Stimulated activated CD4-positive, alpha-beta T cell treated with anti-CD3 and anti-CD28 coated beads, TNF-alpha, amount 100 ng/mL, for 1 hour (primary cell): ENCODE measurements at places on chromosomes 2 and 18.

DNA sequence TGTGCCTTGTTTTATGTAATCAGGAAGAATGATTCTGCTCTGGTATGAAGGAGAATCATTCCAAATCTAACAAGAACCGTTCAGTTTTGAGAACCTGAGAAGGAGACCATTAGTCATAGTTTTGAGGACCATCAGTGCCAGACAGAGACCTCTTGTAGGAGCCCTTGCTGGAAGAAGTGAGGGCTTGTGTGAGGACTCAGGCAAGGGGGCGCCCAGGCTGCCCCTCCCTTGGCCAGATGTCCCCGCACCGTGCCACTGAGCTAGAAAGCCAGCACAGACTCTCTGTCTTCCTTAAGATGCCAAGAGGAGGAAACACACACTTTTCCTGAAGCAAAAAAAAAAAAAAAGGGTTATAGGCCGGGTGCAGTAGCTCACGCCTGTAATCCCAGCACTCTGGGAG, 55.7 kb upstream of the SLC39A10 start:
- no peak for DNase-seq

- DNase-seq: no peak
These were observed 83.0 kb downstream of the RTN4 start for GRCh38 chr2:54967269-54967668.

DNA sequence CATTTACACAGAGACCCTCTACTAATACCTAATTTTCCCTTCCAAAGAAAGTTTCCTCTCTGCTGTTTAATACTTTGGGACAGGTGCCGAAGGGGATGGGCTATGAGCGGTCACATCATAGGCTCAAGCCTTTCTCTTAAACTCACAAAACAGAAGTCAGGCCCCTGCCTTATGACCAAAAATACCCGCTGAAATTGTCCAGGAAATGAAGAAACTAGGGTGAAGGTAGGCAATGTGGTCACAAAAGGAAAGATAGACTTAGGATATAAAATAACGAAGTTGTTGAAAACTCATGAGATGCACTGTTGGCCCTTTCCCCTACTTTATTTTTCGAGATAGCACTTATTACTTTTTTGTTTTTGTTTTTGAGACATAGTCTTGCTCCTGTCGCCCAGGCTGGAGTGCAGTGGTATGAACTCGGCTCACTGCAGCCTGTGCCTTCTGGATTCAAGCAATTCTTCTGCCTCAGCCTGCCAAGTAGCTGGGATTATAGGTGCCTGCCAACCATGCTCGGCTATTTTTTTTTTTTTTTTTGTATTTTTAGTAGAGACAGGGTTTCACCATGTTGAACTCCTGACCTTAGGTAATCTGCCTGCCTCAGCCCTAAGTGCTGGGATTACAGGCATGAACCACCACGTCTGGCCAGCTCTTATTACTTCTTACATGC, 16.3 kb downstream of the SLC8A1 start:
- DNase-seq: no peak

GRCh38 chr18:7950380-7951136, 383.4 kb downstream of the PTPRM start:
- no peak for DNase-seq

DNA sequence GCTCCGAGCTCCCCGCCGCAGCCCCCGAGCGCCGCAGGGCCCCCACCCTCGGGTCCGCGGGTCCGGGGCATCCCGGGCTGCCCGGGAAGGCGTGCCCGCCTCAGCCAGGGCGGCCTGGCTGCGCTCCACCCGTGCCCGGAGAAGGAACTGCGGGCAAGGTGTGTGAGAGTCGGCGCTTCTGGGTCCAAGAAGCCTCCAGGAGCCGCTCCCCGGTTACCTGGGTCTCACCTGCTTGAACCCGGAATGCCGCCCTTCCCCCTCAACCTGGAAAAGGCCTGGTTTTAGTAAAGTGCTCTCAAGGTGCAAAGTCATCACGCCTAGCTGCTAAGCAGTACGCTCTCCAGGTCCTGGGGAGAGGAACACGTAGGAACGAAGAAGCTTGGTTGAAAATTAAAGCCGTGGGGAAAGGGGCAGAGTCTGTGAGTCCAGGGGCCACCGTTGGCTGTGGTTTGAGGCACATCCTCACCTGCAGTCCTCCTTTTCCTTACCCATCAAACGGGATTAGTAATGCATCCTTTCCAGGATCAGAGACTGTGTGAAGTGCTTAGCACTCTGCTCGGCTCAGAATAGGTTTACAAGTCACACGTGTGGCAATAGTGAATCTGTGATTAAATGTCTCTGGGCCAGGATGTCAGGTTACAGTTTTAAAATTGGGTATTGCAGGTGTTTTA, 1.2 kb downstream of the ASAP2 start:
- DNase-seq: no peak

- no peak for DNase-seq
These were observed 3.3 kb upstream of the HJURP start for GRCh38 chr2:233857511-233858141.

- DNase-seq: no peak
These were observed 31.2 kb upstream of the GPR17 start for GRCh38 chr2:127614731-127615130.

DNA sequence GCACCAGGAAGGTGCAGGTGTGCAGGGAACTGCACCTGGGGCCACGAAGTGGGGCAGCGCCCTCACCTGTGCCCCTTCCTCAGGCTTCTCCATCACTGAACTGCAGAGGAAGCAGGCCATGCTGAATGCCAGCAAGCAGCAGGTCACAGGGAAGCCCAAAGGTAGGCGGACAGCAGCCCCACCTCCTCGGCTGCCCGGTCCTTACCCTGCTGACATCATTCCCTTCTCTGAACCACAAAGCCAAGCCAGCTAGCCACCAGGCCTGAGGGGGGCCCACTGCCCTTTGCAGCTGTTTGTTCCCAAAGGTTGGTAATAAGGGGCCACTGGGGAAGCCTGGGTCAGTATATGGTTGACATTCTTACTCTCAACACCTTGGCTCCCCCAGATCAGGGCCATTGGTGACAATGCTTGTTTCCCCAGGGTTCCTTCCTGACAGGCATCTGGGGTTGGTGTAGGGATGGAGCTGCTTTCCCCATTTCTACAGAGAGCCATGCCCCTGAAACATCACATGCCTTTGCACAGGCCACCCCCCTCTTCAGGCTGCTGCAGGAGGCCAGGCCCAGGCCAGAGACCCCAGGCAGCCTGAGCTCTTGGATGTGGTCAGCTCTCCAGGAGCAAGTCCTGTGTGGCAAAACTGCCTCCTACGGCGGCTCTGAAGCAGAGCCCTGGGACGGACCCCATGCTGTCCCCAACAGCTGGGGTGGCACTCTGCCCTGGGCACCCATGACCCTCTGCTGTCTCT, 47.8 kb downstream of the FAM168B start:
- DNase-seq: no peak

DNA sequence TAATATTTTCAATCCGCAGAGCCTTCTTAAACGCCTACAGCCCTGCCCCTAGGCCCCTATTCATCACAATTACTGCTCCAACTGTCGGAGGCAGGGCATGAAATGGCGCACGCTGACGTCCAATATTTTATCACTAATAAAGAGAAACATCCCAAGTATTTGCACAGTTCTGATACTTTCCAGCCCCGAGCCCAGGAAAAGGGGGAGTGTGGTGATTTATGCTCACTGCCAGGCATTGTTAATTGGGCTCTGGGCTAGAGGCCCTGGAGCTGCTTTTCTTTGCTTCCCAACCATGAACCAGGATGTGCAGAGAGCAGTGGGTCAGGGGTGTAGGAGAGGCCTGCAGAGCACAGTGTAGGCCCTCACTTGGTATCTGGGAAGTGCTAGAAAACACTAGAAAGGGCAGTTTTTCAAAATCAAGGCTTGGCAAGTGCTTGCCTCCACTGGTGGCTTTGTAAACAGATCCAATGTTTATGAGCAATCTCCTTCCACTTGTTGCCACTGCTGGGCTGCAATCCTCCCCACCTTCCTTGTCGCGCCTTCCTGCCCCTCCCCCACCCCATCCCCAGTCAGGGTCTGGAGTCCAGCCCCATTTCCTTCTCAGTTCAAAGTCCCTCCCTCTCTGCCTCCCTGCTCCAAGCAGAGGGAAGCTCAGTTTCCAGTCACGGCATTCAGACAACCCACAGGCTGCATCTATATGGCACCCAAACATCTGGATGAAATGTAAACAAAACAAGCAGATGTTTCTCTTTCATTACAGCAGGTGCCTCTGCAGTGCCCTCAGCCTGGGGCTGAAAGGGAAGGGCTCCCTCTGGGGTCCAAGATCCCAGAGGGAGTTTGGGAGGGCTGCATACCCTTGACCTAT, 83.9 kb upstream of the PKDCC start:
- no peak for DNase-seq

DNA sequence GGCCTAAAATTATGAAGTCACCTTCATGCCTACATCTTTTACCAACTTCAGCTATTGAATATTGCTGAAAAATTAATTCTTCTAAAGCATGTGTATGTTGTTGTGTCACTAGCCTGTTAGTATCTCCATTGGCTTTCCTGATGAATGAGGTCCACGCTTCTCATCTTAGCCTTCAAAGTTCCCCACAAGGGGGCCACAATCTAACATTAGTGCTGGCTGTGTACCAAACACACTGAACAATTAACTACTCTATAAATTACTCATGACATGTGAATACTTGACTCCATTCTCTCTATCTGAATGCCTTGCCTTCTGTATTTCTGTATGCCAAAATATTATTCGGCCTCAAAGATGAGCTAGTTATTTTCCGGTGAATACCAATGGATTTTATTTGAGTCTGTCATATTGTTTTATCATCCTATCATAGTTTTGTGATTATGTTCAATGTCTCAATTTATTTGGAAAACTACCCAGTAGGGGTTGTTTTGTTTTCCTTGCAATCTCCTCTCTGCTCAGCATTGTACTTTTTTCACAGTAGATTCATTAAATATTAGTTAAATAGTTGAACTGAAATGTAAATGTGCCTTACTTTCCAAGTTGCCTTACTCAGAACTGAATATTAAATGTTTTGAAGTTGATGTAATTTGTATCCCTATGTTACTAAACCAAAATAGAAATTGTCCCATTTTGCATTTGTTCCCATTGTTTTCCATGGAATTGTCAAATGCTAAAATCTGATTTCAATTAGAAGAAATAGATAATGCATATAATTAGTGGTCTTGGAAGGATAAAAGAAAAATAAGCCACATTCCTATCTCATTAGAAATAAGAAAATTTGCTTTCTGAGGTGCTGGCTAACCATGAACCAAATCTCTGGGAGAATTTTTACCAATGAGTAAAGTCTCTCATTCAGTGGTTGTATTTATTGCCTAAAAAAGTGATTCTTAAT, 208.4 kb upstream of the COL3A1 start:
- DNase-seq: no peak

- no peak for DNase-seq
These were observed 60.1 kb downstream of the NPAS2 start for GRCh38 chr2:100880036-100880435.

DNA sequence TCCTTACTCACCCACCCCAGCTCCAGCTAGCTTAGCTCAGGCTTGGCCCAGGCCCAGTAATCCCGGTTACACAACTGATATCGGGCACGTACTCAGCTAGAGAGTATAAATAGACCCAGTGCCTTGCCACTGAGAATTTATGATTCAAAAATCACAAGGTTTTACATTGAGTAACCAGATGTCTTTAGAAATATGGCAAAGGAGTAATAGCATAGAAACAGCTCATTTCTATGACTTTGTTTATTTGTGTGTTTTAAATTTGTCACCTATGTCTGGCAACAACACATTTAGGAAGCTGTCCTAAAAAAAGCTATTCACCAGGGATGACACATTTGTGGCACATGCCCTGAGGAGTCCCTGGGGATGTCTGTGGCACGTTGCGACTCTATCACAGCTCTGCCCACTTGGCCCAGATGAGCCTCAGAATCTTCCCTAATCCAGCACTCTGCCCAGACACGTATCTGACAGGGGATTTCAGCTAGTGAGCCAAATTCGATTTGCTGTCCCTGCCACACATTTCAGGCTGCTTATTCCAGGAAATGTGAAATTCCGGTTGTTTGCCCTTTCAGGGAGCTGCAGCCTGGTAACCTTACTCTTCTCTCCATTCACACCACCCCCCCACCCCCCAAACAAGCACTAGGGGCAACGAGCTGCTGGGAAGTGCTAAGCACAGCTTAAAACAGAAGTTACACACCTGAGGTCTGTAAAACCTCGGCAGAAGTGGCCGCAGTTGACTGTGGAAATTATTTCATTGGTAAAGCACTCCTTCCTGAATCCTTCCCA, 85.4 kb upstream of the ZCCHC2 start:
- DNase-seq: no peak

DNA sequence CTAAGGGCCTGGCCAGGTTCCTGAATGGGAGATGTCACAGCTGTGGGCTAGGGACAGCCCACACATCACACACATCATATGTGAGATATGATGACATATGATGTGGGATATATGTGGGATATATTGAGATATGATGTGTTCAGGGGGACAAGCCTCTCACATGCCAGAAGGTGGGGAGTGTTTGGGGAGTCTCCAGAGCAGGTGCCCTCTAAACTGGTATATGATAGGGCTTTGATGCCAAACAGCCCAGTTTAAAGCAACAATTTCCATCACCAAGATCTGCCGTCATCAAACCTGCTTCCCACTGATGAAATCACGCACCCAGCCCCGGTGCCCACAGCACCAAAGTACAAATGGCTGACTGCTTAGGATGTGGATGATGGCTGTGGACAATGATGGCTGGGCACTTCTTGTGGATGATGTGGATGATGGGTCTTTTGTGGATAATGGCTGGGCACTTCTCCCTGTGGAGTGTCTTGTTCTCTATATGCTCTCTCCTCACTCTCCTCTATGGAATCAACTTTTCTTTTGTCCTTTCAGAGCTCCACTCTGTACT, 50.9 kb downstream of the FBLN7 start:
- no peak for DNase-seq

GRCh38 chr2:166381-166780, 97.5 kb downstream of the SH3YL1 start:
- DNase-seq: no peak

DNA sequence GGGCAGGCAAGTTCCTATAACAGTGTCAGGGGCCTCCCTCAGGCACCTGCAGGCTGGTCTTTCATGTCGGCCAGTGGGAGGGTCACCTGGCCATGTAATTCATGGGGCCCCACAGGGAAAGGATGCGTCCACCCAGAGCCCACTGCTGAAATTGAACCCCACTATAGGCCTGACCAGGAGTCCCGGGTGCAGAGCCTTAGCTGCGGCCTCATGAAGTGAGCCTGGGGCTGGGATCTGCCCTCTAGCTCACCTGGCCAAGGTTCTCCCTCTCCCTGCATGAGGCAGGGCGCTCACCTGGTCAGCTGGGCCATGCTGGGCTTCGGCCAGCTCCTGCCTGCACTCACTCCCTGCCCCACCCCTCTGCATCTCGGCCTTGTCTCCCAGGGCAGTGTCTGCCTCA, 41.1 kb downstream of the C1QL2 start:
- DNase-seq: no peak

GRCh38 chr18:22726469-22726868, 206.7 kb upstream of the RBBP8 start:
- no peak for DNase-seq

- DNase-seq: no peak
These were observed 108.5 kb upstream of the LYPD6 start for GRCh38 chr2:149221898-149222297.

DNA sequence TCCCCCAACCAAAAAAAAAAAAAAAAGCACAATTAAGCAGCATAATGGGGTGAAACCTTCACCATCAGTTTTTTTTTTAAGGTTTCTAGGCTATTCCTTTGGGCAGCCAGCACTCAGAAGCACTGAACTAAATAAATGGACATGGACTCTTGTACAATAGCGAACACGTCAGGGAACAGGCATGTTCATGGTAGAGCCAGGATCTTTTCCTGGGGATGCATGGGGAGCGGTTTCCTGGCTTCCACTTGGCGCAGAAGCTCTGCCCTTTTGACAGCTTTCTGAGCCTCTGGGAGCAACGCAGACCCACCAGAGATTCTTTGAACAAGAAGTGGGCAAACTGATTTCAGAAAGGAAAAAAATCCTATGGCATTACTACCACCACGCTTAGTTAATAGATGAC, 35.0 kb downstream of the ALPK2 start:
- no peak for DNase-seq

GRCh38 chr2:52884761-52885352, 882.7 kb upstream of the CHAC2 start:
- DNase-seq: no peak
